ENCODE measurements at places on chromosomes 2 and 18.

DNA sequence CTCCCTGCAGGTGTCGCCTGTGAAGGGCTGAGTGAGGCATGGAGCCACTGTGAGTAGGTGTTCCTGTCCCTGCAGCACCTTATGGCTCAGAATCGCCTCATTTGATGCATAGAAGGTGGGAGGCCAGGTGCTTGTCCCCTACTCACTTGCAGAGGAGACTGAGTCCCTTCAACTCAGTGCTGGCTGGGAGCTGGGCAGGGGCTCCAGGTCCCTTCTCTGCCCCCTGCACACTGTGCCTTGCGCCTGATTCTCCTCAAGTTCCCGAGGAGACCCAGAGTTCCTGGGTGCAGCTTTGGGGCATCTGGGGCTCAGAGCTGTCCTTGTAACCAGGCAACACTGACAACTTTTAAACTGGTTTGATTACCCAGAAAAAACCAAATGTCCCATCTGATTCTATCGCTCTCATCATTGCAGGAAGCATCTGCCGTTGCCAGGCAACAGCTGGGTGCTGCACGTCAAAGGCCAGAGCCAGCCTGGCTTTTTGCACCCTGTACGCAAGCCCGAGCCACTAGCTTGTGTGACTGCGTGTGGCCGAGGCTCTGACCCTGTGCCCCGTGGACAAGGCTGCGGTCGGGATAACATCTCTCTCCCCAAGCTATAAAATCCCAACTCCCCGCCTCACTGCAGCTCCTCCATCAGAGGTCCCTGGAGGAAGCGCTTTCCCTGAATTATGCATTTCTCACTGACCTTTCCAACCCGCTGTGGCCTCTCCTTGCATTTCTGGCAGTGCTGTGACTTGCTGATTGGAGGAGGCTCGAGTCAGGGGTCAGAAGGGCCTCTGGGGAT lies 130.8 kb upstream of the HDAC4 start:
- no peak for DNase-seq

GRCh38 chr2:98091738-98092137 lies 4.8 kb downstream of the VWA3B start:
- no peak for DNase-seq

DNA sequence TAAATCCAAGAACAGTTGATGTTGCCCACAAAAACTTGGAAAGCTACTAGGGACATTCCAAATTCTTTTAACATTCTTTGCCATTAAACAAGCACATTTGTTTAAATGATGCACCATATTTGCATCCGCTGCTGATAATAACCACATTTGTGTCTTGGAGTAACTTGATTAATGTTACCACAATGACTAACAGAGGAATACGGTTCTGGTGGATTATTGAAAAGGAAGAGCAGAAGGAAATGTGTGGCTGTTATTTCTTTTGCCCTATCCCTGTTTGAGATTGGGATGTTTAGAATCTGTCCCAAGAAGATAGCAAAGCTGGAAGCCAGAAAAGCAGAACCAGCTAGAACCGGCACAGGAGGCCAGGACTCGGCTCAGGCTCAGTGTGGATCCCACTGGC lies 39.2 kb upstream of the RASGRP3 start:
- DNase-seq = no peak

GRCh38 chr18:49305688-49306336 lies 154.6 kb downstream of the DYM start:
- DNase-seq = no peak

- DNase-seq = no peak
Observed at GRCh38 chr2:46274586-46274985, 22.6 kb upstream of the EPAS1 start.

- DNase-seq = no peak
Observed at GRCh38 chr2:230934231-230935129, 9.4 kb upstream of the GPR55 start.

DNA sequence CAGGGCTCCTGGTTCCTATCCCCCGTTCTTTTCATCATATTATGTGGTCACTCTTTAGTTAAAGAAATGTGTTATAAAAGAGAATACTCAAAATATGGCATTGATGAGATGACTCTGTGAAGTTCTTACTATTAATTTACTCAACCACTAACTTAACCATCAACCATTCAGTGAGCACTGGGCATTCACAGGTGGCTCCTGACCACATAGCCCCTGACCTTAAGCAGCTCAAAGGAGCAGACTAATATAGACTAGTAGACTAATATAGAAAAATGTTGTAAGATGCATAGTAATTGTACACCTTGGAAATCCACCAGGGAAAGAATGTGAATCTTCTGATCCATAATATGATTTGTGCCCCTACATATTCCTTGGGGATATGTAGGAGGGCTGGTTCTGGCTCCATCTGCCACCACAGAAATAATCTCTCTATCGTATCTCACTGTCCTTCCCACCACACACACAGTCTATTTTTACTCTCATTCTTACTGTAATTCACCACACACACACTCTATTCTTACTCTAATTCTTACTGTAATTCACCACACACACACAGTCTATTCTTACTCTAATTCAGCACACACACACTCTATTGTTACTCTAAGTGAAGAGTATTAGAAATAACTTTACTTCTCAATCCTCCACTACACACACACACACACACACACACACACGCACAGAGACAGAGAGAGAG lies 188.9 kb upstream of the ITGA4 start:
- no peak for DNase-seq

DNA sequence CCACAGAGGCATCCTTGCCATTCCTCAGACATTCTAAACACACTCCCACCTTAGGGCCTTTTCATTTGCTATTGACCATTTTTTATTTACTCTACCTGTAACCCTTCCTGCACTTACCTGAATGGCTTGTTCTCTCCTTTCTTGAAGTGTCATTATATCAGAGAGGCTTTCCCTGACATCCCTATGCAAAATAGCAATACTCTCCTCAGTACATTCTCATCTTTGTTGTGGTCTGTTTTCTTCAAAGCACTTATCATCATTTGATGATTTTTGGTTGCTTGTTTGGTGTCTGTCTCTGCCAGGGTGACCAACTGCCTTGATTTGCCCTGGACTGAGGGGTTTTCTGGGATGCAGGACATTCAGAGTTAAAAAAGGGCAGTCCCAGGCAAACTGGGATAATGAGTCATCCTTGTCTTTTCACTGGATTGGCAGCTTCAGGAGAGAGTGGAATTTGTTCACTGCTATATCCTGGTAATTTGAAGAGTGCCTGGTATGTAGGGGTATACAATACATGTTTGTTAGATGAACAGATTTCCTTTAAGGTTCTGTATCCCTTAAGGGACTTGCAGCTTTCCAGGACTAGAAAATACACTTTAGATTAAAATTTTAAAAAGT lies 102.4 kb downstream of the BABAM2 start:
- DNase-seq = no peak

DNA sequence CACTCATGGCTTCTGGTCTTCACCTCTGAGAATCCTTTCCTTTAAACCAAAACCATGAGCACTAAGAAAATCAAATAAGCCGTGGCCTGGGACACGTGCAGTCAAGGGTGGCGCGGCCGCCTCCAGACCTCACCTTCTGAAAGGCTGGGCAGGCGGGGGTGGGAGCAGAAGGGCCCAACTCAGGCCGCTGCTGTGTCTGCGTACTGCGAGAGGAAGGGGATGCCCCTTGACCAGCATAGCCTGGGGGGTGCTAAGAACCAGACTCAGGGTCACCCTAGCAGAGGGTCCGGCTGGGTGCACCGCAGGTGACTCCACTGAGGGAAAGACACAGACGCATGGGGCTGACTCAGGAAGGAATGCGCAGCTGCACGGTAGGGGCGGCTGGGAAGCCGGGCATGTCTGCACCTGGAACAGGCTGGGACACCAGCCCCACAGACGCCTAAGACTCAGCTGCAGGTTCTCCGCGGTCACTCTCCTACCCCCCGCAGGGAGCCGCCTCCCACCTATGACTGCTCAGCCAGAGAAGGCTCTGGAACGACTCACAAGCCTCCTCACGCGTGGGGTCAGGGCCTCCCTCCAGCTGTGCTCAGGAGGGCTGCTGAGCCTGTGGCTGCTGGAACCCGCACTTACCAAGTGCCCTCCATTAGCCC lies 432.4 kb upstream of the MYT1L start:
- no peak for DNase-seq

- DNase-seq = no peak
Observed at GRCh38 chr2:45441571-45441970, 169.5 kb downstream of the SRBD1 start.

- no peak for DNase-seq
Observed at GRCh38 chr2:25285265-25286024, 56.3 kb downstream of the DNMT3A start.

DNA sequence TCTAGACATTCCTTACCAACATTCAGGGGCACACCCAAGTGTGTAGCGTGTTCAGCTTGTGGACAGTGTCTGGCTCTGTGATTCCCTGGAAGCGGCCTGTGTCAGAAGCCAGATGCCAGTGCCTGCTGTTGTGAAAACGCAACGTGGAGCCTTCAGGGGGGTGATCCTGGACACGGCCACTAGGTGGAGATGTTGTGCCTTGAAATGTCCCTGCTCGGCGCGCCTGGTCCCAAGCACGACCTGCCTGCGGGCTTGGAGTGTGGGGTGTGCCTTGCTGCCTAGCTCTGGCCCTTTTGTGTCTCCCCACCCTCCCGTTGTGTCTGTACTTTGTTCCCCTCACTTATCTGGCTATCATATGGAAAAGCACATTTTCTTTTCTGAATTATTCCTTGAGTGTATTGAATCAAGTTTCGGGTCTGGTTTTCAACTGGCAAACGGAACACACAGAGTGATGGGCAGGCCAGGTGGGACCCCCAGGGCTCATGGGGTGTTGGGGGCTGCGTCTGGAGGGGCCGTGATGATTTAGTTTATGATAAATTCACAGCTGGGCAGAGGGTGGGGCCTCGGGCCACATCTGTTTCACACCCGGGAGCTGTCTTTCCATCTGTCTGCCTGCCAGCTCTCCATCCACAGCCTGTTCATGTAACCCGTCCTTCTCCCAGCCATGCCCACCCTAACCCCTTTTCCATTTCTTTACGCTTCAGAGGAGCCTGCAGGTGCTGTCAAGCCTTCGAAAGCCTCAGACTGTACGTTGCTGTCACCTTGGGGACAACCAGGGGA lies 95.5 kb downstream of the DYSF start:
- peak; percentile 29 for DNase-seq

- no peak for DNase-seq
Observed at GRCh38 chr2:1652034-1652790, 92.1 kb downstream of the PXDN start.

DNA sequence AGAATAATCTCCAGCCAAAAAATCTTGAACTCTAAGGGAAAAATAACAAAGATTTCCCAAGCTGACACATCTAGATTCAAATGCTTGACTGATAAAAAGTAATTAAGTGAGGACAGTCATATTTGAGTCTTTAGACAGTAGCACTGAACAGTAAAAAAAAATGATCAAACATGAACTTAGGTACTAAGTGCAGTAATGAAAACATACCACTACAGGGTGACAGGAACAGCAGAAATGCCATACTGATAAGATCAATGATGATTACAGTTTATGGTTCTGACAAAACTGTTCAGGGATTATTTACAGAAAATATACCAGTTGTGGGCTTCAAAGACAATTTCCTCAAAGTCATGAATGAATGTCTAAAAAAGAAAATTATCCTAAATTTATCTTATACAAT lies 80.3 kb downstream of the OSBPL1A start:
- no peak for DNase-seq

- DNase-seq = no peak
Observed at GRCh38 chr2:233346930-233347329, 7.4 kb upstream of the DGKD start.

- DNase-seq = no peak
Observed at GRCh38 chr2:64262071-64262470, 117.9 kb upstream of the PELI1 start.

DNA sequence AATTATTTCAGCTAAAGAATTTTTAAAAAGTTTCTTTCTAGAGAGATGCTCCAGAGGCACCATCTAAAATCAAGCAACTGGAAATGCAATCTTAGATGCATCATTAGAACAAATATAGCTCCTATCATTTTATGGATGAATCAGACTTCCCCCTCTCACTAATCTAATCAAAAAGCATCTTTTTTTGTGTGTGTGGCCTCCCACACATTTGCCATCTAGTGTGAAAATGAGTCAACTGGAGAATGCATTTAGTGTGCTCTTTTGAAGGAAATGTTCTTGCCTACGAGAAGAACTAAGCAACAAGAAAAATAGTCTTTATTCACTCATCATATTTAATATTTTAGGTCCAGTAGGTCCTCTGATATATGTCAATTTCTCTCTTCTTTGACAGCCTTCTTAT lies 39.5 kb upstream of the FIGN start:
- DNase-seq = no peak

DNA sequence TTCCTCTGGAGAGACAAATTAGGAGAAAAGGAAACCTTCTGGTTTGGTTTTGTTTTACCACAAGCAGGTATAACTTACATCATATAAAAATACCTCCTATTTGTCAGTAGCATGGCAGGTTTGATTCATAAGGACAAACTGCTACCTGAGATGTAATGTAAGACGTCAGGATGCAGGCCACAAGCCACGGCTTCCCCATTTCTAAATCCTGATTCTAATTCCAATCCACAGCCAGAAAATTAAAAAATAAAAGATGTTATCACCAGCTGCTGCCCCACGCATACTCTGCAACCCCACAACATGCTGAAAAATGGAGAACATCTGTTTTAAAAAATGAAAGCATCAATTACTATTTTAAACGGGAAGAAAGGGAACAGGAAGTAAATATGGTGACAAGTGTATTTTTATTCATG lies 197.6 kb downstream of the BCL11A start:
- no peak for DNase-seq

GRCh38 chr18:72091369-72091768 lies 452.8 kb downstream of the CBLN2 start:
- no peak for DNase-seq

- no peak for DNase-seq
Observed at GRCh38 chr2:165253178-165253577, 14.0 kb downstream of the SCN2A start.

- no peak for DNase-seq
Observed at GRCh38 chr2:217555081-217555876, 447.5 kb downstream of the TNS1 start.

DNA sequence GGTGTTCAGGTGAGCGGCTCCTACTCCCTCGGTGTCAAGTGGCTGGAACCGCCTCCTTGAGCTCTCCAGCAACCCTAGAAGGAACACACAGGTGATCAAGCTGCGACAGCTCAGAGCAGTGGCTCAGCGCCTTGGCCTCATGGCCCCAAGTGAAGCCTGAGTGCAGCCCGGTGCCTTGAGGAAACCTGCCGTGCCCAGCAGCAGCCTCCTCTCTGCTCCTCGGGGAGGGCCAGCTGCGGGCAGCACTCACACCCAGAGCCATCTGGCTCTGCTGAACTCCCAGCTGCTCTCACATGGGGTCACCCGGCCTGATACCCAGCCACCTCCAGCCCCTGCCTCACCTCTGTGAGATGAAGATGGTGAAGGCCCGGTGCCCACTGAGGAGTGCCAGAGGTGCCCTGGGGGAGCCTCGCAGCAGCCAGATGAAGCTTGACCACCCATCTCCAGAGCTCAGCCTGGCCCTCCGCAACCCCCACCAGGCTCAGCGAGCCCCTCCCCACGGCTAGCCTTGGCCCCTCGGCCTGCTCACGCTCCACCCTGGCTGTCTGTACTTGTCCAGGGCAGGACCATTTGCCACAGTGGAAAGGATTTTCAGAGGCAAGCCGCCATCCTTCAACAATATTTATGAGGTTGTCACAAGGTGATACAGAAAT lies 70.6 kb upstream of the RAB6C start:
- no peak for DNase-seq
